Stimulated activated CD8-positive, alpha-beta memory T cell treated with anti-CD3 and anti-CD28 coated beads, Interleukin-4, amount 100 ng/mL, for 1 hour (primary cell): ENCODE measurements at places on chromosomes 16 and 17.

DNA sequence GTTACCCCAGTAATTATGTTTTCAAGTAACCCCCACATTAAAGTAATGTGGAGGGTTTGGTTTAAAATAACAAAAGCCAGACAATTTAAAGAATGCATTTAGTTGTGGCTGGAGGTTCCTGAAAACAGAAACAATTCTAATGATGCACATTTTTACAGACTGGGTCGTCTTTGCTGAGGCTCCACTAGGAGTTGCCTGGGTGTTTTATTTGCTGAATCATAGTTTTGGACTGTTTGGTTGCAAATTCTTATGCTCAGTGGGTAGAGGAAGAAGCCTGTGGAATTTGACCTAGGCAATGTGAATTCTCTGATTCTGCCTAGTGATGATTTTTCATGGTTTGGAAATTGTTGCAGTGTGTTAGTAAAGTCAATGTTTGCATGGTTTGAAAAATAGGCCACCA is 16.3 kb downstream of the SHISA9 start:
- no peak for DNase-seq

DNA sequence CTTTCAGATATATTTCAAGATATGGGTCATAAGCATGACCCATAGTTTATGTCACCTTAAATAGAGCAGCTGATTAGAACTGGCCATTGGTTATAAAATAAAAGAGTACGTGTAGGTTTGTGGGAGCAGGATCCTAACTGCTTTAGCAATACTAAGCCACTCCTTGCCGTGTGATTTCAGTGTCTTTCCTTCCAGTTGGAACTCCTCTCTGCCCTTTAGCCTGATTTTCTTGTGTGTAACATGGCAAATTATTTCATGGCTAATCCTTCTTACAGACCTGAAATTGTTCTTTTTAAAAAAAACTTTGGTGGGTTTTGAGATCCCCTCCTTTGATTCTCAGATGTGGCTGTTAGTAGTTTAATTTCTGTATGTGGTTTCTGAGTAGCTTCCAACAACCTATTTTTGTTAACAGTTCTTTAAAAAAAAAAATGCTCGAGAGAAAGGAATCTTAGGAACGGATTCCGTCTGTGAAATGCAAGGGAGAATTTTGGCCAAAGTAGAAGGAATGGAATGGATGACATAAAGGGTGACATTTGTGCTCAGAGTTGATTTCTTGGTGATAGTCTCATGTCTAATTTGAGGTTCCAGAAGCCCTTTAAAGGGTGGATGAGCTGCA is 39.9 kb downstream of the DHRS7B start:
- no peak for DNase-seq

DNA sequence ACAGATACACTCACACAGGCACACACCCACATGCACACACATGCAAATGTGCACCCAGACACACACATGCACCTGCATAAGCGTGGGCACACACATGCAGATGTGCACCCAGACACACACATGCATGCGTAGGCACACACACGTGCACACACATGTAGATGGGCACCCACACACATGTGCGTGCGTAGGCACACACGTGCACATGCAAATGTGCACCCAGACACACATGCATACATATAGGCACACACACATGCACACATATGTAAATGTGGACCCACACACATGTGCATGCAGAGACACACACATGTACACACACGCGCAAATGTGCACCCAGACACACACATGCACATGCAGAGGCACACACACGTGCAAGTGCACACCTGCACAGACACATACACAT is 60.3 kb downstream of the MRM1 start:
- DNase-seq = no peak

DNA sequence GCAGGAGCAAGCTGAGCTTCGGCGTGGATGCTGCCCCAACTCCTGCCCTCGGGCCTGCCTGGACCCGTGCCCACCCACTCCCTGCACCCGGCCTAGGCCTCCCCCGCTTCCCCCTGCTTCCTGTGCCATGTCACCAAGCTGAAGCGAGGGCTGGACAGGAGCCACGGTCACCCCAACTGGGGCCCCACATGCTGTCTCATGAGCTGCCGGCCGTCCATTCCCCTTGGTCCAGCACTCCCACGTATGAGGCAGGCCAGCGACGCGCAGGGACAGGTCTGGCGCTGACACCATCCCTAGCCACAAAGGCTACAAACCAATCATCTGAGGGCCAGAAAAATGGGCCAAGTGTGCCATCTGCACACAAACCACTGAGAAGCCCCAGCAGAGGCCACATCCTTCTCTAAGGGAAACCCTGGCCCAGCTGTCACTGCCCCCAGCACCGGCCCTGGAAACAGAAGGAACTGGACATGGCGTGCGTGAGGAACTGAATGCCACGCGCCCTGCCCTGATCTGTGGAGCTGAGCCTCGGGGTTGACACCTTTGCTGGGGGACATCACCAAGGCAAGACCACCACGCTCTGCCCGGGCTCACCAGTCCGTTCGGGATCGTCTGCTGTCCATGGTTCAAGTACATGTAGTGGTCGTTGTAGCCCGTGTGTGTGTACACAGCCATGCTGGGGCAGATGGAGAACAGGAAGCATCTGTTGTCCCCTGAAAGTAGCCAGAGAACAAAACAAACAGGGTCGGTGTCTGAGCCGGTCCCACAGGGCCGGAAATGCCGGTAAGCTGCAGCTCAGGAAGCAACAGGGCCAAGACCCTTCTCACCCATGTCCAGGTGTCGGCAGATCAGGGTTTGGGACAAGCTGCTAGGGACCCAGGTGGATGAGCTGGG is 22.2 kb downstream of the MEAK7 start:
- no peak for DNase-seq

GRCh38 chr17:79938336-79939093 is 97.2 kb downstream of the TBC1D16 start:
- DNase-seq = no peak

DNA sequence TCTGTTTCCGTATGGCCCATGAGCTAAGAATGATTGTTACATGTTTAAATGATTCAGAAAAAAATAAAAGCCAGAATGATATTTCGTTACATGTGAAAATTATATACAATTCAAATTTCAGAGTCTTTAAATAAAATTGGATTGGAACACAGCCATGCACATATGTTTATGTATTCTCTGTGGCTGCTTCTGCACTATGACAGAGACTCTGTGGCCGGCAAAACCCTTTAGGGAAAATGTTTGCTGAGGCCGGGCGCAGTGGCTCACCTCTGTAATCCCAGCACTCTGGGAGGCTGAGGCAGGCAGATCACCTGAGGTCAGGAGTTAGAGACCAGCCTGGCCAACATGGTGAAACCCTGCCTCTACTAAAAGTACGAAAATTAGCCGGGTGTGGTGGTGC is 15.9 kb upstream of the CDC42EP4 start:
- no peak for DNase-seq

GRCh38 chr17:54920819-54921218 is 20.2 kb downstream of the TOM1L1 start:
- DNase-seq = no peak

GRCh38 chr16:23902748-23903414 is 67.1 kb downstream of the PRKCB start:
- DNase-seq = no peak

DNA sequence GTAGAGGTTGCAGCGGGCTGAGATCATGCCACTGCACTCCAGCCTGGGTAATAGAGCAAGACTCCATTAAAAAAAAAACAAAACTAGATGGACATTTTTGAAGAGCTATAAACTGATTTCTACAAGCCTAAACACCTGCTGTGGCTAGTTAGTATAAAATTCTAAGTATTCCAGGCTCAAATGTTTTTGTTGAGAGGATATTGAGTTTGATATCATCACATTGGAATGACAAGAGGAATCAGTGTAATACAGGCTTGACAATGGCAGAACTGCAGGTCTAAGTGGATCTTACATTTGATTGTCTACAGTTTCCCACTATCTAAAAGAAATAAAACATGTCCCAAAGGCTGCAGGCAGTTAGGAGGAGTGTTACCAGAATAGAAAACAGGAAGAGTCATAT is 23.9 kb upstream of the DLX3 start:
- no peak for DNase-seq
